ENCODE measurements at places on chromosomes 13 and 19. TPM values are rescaled to one million over a fixed set of nuclear protein-coding genes. Genes with fewer than 3 reads are reported as not detected.

- DNase-seq: no peak
Measured at GRCh38 chr13:39599012-39599411, 4.0 kb downstream of the LHFPL6 start.

The ZNF556 gene
- not detected for total RNA-seq

GRCh38 chr19:40803857-40804782 lies 5.1 kb downstream of the EGLN2 start:
- no peak for DNase-seq

DNA sequence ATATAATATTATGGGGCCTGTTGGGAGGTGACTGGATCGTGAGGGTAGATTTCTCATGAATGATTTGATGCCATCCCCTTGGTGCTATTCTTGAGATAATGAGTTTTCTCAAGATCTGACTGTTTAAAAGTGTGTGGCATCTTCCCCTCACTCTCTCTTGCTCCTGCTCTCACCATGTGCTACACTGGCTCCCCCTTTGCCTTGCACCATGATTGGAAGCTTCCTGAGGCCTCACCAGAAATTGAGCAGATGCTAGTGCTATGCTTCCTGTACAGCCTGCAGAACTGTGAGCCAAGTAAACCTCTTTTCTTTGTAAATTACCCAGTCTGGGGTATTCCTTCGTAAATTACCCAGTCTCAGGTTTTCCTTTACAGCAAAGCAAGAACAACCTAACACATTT lies 1.8 kb upstream of the ZNF599 start:
- no peak for DNase-seq

DNA sequence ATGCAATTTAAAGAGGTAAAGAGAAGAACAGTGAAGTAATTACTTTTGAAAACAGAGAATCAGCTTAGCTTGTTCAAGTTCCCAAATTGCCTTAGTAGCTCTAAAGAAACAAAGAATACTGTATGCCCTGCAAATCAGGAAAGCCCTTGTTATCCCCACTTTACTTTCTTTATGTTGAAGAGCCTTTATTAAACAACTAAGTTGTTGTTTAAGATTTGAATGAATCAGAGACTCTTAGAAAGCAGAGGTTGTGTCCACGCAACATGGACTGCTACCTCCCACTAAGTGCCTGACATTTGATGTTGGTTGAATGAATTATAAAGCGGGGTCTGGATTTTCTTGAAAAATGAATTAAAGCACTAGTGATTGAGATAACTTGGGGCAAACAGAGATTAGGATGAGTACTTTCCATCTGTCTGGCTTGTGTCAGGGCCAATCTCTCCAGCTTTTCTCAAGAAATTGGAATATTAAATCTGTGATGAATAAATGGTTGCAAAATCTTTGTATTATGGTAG lies 214.7 kb downstream of the POSTN start:
- no peak for DNase-seq

DNA sequence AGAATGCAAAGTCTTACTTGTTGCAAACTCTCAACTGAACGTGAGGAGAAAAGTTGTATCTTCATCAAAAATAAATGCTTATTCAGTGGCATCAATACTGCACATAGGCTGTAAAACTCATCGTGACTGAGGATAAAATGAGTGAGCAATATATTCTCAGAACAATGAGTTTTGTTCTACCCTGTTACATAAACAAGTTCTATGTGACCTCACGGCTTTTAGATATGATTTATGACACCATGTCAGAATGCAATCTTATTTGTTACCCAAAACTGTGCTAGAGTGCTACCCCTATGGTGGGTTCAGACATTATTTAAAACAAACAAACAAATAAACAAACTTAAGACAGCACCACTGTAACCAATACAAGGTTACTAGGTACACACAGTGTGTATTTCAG lies 55.4 kb downstream of the FOXO1 start:
- DNase-seq: no peak

GRCh38 chr19:29293736-29294342 lies 80.9 kb upstream of the UQCRFS1 start:
- DNase-seq: no peak

GRCh38 chr13:56166864-56167263 lies 973.9 kb upstream of the PRR20A start:
- DNase-seq: no peak

Measured in HCT116 (cell line).